ENCODE measurements at places on chromosomes 11 and 22. TPM values are rescaled to one million over a fixed set of nuclear protein-coding genes. Genes with fewer than 3 reads are reported as not detected.
A peak's percentile ranks its signal among the peaks of the same experiment; 100 is the strongest.

Gene SPECC1L
- 46.0 TPM for polyA plus RNA-seq

- no peak for DNase-seq
These were observed 51.3 kb upstream of the SLC1A2 start for GRCh38 chr11:35470616-35471015.

- no peak for DNase-seq
These were observed 67.8 kb downstream of the FAM168A start for GRCh38 chr11:73530109-73530508.

- no peak for DNase-seq
These were observed 256.9 kb downstream of the SOX6 start for GRCh38 chr11:16099343-16099900.

GRCh38 chr11:35089666-35090065, 49.3 kb upstream of the CD44 start:
- DNase-seq, result no peak

DNA sequence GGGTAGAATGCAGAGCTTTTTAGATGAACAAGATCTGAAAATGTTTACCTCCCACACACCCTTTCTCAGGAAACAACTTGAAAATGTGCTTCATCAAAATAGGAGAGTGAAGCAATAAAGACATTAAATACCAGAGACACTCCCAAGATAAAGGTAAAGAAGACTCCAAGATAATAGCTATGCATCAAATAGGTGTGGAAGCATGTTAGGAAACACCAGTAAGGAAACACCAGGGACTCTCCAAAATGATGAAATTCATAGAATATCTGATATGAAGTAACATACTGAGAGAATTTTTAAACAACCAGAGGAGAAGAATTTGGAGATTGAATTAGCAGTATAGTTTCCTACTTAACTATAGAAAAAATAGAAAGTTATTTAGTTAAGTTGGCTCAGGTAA, 57.0 kb downstream of the OR10A6 start:
- no peak for DNase-seq

Gene RFPL3
- polyA plus RNA-seq, result not detected

DNA sequence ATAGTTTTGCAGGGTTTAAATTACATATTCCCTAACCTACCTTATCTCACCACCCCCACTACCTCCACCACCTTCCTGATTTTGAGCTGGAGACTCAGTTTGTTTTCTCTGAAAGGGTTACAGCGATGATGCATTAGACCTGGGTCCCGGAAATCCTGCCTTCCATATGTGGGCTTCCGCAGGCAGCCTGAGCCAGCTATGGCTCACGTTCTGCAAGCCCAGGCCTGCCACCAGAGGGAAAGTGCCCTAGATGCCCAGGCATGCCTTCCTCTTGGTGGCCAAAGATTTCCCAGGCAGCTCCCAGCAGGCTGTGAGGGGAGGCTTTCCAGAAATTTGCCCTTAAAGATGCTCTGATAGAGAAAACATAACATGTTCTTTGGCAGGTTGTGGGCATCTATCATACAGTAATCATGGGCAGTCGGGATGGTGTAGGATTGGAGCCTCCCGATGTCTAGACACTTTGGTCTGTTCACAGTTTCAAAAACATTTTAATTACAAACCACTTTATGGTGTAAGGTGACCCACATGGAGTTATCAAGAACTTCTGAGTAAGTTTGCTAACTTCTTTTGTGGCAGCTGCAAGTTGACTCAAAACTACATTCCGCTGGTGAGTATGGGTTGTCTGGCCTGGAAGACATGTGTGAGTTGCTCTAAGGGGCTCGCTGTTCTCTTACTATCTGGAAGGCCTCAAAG, 79.3 kb downstream of the MICAL2 start:
- no peak for DNase-seq

Gene ENTHD1
- not detected for polyA plus RNA-seq

GRCh38 chr11:103480421-103480820, 371.2 kb downstream of the DYNC2H1 start:
- no peak for DNase-seq

DNA sequence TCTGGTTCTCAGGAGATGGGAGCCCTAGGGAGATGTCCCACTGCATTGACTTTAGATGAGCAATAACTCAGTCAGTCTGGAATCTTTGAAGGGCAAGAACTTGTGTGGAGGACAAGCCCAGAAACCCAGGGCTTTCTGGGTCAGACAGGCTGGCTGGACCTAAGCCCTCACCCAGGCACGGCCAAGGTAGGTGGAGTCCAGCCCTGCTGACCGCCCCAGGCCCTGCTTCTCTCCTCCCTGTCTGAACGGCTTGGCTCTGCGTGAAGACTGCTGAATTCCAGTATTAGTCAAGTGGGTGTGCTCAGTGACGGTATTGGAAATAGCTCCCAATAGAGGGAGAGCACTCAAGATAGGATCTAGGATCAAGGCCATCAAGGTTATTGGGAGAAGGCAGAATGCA, 6.1 kb downstream of the CXCR5 start:
- no peak for DNase-seq

Gene TEX12
- 0.18 TPM for polyA plus RNA-seq

DNA sequence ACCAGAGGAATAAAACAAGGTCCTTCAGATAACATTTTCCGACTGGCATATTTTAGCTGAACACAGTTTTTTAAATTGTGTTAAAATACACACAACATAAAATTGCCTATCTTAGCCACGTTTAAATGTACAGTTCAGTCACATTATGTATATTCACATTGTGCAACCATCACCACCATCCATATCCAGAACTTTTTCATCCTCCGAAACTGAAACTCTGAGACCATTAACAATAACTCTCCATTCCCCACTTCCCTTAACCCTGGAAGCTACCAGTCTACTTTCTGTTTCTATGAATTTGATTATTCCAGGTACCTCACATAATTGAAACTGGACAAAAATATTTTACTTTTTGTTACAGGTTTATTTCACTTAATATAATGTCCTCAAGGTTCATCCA, 213.3 kb downstream of the ETS1 start:
- no peak for DNase-seq

DNA sequence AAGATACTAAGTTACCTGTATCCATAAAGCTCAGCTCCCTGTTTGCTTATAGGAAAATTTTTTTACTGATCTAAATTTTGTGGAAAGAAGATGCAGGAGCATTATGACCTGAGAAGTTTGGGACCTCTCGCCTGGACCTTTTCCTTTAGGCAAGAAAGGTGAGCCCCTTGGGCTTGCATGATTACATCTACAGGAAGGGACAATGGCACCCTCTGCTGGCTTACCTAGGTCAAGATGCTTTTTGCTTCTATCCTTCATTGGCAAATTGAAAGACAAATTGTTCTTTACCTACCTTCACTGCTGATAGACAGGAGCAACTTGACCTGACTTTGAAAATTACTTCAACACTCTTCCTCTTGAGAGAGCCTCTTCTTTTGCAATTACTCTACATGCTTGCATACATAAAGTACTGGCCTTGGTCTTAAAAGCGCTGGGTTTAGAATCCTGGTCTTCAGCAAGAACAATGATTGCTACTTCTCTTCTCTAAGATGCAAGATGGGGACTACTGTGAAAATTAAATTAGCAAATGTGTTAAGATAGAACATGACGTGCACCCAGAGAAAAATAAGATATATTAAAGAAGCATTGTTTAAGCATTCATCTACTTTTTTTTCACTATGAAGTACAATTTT, 147.2 kb downstream of the TRPC6 start:
- peak; percentile 21 for DNase-seq

Gene TMEM132A
- polyA plus RNA-seq, result 84.0 TPM

DNA sequence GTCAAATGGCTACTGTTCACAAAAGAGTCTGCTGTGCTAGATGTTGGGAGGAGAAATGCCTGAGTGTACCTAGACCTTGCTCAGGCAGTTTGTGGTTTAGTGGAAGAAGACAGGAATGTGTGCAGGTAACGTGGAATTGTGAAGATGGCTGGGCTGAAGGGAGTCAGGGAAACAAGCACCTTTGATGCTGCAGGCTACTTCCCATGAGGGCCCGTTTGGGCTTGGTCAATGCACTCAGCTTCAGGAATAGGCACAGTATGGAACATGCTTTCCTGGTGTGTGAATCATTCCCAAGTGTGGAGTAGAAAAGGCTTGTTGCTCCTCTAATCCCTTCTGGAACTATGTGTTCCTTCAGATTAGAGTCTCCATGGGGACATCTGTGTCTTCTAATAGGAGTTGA, 318.3 kb upstream of the MTNR1B start:
- DNase-seq, result no peak

Gene MYBPC3
- polyA plus RNA-seq, result 0.05 TPM

DNA sequence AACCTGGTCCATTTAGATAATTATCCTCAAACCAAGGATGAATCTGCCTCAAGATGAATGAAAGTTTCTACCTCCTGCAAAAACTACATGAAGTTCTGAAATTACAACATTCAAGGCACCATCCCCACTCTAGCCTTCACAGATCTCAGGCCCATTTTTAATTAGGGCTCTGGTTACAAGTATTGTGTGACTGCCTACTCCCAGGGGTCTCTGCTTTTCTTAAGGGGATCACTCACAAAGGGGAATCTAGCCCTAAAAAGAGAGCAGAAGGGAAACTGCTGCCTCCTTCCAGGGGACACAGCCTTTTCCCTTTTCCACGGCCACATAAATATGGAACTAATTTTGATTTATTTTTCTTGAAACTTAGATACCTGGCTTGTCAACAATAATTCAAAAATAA, 17.4 kb upstream of the TMEM135 start:
- no peak for DNase-seq

- DNase-seq, result no peak
These were observed 11.1 kb upstream of the SCGB1D4 start for GRCh38 chr11:62309991-62310390.

DNA sequence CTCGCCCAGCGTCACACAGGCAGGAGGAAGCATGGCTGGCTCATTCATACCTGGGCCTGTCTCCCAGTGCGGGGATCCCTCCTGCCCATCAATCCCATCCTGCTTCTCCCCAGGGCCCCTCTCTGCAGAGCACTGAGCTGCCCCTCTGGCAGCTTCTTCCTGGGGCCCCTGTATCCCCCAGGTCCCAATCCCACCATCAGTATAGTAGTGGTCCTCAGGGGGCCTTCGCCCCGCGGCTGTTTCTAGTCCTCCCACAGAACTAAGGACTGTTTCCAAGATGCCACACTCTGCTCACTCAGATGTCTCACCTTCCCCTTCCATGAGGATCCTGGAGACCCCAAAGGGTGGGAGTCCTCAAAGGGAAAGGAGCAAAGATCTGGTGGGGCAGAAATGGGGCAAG, 97.6 kb downstream of the PDE2A start:
- DNase-seq, result no peak

Gene CASP5
- polyA plus RNA-seq, result not detected

DNA sequence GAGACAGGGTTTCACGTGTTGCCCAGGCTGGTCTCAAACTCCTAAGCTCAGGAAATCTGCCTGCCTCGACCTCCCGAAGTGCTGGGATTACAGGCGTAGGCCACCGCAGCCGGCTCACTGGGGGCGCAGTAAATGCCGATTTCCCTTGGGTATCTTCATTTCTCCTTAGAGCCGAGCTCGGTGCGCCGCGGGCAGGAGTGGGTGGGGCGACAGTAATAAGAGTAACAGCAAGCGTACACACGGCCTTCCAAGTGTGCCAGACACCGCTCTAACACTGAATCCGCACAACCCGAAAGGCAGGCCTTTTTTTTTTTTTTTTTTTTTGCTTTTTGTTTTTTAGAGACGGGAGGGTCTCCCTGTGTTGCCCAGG, 500 bp upstream of the ADSL start:
- no peak for DNase-seq

Gene SLCO2B1
- 6.3 TPM for polyA plus RNA-seq

GRCh38 chr11:118605116-118605867, 2.1 kb upstream of the PHLDB1 start:
- DNase-seq, result no peak

DNA sequence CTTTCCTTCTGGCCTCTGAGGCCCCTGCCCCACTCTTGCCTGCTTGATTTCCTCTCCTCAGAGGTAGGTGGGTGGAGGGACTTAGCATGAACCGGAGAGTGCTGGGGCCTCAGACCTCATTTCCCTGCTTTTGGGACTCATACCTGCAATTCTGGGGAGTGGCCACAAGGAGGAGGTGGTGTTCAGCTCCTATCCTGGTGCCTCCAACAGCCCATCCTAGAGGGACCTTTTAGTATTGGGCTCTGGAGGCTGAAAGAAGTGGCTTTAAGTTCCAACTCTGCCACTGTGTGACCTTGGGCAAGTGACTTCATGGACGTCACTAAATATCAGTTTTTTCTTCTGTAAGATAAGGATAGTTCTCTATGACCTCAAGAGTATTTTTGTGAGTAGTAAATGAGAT, 98.6 kb downstream of the KIAA1671 start:
- no peak for DNase-seq

DNA sequence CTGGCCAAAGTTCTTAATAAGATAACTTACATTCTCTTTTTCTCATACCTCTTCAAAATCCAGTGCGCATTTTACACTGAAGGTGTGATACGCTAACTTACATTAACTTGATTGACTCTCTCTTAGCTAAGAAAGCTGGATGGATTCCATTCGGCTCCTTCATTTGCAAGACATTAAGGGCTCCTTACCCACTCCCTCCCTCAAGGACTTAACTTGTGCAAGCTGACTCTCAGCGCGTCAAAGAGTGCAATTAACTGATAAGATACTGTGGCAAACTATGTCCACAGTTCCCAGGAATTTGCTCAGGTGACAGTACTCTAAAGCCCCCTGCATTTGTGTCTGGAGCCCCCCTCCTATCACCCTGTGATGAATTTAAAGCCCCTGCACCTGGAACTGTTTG, 6.4 kb upstream of the RFPL1 start:
- DNase-seq, result no peak
